ENCODE measurements at places on chromosomes 2 and 18. TPM values are rescaled to one million over a fixed set of nuclear protein-coding genes. Genes with fewer than 3 reads are reported as not detected.

LYPD1 gene
- not detected for total RNA-seq

CNPPD1 gene
- 67.0 TPM for total RNA-seq

ZDBF2 gene
- total RNA-seq: 42.8 TPM

OSR1 gene
- not detected for total RNA-seq

MC5R gene
- not detected for total RNA-seq

TWIST2 gene
- not detected for total RNA-seq

SERPINB8 gene
- 16.5 TPM for total RNA-seq

SCN7A gene
- not detected for total RNA-seq

XRCC5 gene
- total RNA-seq: 391 TPM

HDHD2 gene
- 24.5 TPM for total RNA-seq

NGEF gene
- 1.0 TPM for total RNA-seq

SDC1 gene
- 0.30 TPM for total RNA-seq

ALK gene
- total RNA-seq: not detected

LINC00305 gene
- total RNA-seq: not detected

PLEKHH2 gene
- total RNA-seq: 2.1 TPM

UGT1A8 gene
- 0.42 TPM for total RNA-seq

CXCR4 gene
- 330 TPM for total RNA-seq

TACR1 gene
- total RNA-seq: not detected

IL1B gene
- total RNA-seq: 0.40 TPM

TCF23 gene
- not detected for total RNA-seq

KCNJ3 gene
- not detected for total RNA-seq

MAP3K19 gene
- total RNA-seq: 0.13 TPM

AQP4 gene
- not detected for total RNA-seq

CAPN14 gene
- total RNA-seq: 0.53 TPM

SLC9A4 gene
- 0.11 TPM for total RNA-seq

ARHGEF33 gene
- 0.58 TPM for total RNA-seq

DNAJC5G gene
- total RNA-seq: not detected

DPYSL5 gene
- not detected for total RNA-seq

STARD6 gene
- not detected for total RNA-seq

DLX2 gene
- not detected for total RNA-seq

OSBPL6 gene
- total RNA-seq: 0.77 TPM

G6PC2 gene
- total RNA-seq: not detected

C2orf80 gene
- not detected for total RNA-seq

MFSD2B gene
- total RNA-seq: not detected

DNAH7 gene
- total RNA-seq: not detected

SERPINB4 gene
- total RNA-seq: not detected

RAB27B gene
- total RNA-seq: 0.50 TPM

TRAPPC8 gene
- 36.5 TPM for total RNA-seq

TRIM54 gene
- not detected for total RNA-seq

CFAP65 gene
- total RNA-seq: not detected

GLI2 gene
- not detected for total RNA-seq

CACNB4 gene
- total RNA-seq: 0.32 TPM

RAX gene
- total RNA-seq: not detected

ANKRD30BL gene
- not detected for total RNA-seq

LRP1B gene
- not detected for total RNA-seq

BARD1 gene
- total RNA-seq: 22.3 TPM

CNDP1 gene
- total RNA-seq: 0.26 TPM

SPATA3 gene
- 2.2 TPM for total RNA-seq

PGAP1 gene
- total RNA-seq: 44.8 TPM

MAPK4 gene
- total RNA-seq: not detected

CDH20 gene
- total RNA-seq: not detected

ZNF385B gene
- total RNA-seq: not detected

TRIB2 gene
- 17.3 TPM for total RNA-seq

CFC1 gene
- total RNA-seq: not detected

RGPD3 gene
- total RNA-seq: 0.35 TPM

UCN gene
- 1.7 TPM for total RNA-seq

L3MBTL4 gene
- total RNA-seq: not detected
